ENCODE measurements at places on chromosomes 4 and X.

DNA sequence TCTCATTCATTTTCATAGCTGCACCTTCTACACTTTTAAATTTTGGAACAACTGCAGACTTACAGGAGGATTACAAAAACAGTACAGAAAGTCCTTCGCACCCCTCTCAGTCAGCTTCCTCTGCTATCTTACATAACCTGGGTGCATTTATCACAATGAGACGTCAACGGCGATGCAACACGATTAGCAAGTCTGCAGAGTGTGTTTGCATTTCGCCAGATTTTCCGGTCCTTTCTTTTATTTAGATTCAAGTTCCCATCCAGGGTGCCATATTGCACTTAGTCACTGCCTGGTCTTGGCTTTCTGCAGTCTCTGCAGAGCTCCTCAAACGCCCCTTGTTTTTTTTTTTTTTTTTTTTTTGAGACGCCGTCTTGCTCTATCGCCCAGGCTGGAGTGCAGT is 85.9 kb downstream of the ASMT start:
- DNase-seq, result no peak

DNA sequence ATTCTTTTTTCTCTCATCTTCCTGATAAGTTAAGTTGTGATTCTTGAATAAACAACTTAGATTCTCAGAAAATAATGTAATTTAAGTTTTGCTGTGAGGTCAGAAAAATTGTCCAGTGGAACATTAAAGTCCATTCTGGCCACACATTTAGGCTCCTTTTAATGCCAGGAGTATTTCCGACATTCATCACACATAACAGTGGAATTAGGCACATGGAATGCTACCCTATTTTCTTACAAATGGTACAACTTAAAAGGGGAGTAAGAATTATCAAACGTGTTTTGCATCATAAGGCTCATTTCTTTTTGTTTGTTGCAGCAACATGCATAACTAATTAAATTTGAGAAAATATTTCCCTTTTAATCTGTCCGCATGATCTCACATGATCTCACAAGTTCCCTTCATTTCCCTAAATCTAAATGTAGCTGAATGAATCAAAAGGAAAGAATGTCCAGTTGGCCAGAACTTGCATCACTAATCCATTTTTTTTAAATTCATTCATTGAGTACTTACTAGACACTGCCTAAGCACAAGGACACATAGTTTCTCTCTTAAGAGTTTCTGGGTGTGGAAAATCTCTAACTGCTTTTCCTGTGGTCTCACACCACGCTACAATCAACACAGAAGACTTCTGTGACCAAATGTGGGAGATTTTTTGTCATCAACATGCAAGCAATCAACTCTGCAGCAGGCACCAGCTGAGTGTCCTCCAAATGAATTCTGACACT is 22.0 kb downstream of the SPARCL1 start:
- DNase-seq, result no peak

- no peak for DNase-seq
Measured at GRCh38 chrX:85020216-85020615, 16.5 kb downstream of the APOOL start.

DNA sequence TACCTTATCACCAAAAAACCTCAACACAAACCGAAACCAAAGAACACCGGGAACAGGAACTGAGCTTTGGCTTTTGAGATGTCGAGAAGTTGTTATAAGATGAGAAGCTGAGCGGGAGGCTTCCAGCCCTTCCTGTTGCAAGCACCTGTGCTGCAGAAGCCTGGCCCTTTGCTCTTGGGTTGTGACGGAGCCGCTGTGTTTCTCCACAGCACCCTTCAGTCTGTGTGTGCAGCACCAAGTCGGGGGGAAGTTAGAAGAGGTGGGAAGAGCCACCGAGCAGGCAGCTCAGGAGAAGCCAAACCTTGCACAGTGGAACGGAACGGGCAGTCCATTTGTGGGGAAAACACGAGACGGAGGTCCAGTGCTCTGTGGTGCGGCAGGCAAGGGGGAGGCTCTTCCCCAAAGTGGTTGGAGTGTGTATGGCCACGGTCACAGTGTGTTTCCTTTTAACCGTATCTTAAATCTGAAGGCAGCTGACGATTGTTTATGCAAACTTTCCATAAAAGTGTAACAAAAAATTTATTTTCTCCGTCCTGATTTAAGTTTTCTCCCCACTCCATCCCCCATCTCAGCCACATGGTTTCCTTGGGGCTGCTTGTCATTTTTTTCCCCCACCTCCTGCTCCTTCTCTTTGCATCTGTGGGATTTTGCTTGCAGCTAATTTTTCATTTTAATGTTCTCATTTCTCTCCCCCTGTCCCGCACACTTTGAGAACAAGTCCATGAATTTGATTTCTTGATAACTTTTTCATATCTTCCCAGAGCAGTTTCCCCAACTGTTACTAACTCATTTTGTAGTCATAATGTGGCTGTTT is 123.7 kb downstream of the STOX2 start:
- no peak for DNase-seq

GRCh38 chr4:109025471-109026076 is 262.7 kb upstream of the ETNPPL start:
- no peak for DNase-seq

DNA sequence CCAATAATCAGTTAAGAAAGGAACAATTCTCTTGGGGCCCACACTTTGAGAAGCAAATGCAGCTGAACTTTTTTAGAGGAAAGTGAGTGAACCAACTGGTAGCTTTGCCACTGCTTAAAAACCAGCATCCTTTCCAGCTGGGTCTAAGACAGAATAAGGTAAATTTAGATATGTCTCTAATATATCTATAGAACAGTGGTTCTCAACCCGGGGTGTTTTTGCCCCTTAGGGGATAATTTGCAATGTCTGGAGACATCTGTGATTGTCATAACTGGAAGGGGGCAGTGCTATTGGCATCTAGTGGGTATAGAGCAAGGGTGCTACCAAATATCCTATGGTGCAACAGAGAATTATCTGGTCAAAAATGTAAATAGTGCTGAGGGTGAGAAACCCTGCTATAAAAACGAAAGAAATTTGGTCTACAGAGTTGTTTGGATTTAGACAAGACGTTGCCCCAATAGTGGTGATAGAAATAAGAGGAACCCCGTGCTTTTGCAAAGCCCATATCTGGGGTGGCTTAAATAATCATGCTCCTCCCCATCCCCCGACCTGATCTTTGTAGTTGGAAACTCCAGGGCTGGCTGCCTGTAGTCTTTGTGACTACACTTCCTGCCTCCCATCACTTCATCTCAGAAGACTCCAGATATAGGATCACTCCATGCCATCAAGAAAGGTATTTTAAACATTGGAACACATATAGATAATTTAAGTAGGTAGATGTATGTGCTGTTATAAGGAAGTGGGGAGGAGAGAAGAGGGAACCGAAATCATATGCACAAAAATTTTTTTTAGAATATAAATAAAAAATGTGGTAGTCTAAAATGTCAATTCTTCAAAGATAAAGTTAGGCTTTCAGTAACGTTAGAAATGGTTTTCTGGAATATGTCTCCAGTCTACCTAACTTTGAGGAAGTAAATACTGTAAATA is at the start of gene TLR7:
Gene TLR7, plus strand, starts transcription at position 622 of the 927 bp plus-strand sequence. CDS start 507 bp downstream, outside the sequence.
- no peak for DNase-seq

DNA sequence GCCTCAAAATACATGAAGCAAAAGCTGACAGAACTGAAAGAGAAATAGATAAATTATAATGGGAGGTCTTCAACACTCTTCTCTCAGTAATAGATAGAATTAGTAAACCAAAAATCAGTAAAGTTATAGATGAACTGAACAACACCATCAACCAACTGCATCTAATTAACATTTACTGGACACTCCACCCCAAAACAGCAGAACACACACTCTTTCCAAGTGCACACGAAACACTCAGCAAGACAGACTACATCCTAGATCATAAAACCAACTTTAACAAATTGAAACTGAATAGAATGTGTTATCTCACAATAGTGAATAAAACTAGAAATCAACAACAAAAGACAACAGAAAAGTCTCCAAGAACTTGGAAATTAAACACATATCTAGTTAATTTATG is 25.1 kb upstream of the TCEAL4 start:
- DNase-seq, result no peak

- DNase-seq, result no peak
Measured at GRCh38 chr4:174217273-174218126, 66.0 kb downstream of the FBXO8 start.

GRCh38 chr4:212438-213188 is 88.3 kb downstream of the ZNF718 start:
- no peak for DNase-seq

GRCh38 chrX:74160816-74161215 is 143.2 kb upstream of the ZCCHC13 start:
- no peak for DNase-seq

GRCh38 chr4:89751416-89751815 is 85.5 kb downstream of the SNCA start:
- DNase-seq, result no peak

GRCh38 chr4:146439437-146439836 is 82.3 kb downstream of the SLC10A7 start:
- DNase-seq, result no peak

- no peak for DNase-seq
Measured at GRCh38 chr4:55468724-55469123, 73.0 kb downstream of the TMEM165 start.

DNA sequence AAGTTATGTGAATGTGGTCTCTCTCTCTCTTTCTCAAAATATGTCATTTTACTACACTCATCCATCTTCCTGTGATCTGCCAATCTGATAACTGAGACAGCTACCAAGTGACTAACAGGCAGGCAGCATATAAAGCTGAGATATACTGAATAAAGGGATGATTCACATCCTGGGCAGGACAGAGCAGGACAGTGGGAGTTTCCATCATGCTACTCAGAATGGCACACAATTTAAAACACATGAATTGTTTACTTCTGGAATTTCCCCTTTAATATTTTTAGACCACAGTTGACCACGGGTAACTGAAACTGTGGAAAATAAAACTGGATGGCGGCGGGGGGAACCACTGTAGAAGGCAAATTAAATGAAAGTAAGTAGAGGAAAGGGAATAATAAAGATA is 58.6 kb upstream of the DCTD start:
- peak; percentile 7 for DNase-seq

DNA sequence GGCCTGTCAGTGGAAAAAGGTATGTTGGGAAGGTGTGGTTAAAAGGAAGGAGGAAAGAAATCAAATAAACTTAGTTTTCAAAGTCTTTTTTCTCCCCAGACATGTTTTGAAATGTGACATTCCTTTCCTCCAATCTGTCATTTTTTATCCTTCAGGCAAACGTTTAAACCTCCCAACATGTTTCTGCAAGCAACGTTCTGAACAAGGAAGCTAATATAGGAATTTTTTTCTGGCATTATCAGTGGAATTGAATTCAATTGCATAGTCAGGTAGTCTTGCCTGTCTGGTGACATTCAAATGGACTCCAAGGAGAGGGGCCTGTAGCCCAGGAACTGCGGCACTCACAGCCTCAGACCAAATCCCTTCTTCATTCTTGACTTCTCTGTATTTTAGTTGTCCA is 30.0 kb upstream of the RASSF6 start:
- no peak for DNase-seq

- no peak for DNase-seq
Measured at GRCh38 chr4:167020410-167020809, 213.9 kb downstream of the SPOCK3 start.

DNA sequence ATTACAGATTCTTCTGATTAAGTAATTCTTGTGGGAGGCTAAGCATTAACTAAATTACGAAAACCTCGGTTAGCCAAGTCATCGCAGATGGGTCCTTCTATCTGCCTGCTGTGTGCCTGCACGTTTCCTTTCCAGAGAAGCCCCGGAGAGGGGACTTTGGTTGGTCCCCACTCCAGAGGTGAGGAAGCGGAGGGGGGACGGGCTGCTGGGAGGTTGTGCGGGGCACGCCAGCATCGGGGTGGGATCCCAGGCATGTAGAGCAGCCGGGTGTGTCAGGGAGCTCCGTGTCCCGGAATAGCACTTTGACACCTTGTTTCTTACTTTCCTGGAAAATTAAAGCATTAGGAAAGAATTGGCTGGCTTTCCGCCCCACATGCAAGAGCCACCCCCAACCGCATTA is 26.6 kb downstream of the PIGG start:
- no peak for DNase-seq

GRCh38 chrX:135347381-135348016 is 38.2 kb downstream of the ETDC start:
- no peak for DNase-seq

- DNase-seq, result no peak
Measured at GRCh38 chr4:106594291-106594952, 225.8 kb upstream of the GIMD1 start.

Measured in stimulated activated CD4-positive, alpha-beta T cell treated with anti-CD3 and anti-CD28 coated beads, Interleukin-2, amount 100 ng/mL, for 48 hours (primary cell).